ENCODE measurements at places on chromosomes 4 and X.

GRCh38 chr4:77310931-77311330, 153.9 kb downstream of the CCNG2 start:
- DNase-seq: no peak

DNA sequence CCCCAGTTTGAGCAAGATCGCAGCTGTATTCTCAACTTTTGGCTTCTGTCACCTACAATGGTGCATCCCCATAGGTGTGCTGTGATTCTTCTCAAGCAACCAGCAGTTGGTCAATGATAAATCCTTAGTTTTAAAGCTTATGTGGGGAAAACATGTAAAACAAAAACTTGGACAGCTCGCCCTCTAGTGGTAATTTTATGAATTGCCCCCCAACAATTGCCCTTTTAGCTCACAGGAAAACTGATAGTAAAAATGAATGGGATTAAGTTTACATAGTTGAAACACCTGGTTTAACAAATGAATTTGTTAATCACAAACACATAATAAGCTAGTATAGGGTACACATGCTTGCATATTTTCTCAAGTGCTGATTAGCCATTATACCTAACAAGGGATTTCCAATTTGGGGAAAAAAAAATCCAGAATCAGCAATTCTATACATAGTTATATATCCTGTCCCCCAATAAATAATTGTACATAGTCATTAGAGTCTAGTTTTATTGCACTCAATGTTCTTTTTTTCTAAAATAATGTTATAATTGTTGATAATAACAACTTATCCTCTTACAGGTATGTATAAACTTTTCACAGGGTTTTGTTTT, 30.1 kb downstream of the TEX13A start:
- DNase-seq: peak; percentile 11

DNA sequence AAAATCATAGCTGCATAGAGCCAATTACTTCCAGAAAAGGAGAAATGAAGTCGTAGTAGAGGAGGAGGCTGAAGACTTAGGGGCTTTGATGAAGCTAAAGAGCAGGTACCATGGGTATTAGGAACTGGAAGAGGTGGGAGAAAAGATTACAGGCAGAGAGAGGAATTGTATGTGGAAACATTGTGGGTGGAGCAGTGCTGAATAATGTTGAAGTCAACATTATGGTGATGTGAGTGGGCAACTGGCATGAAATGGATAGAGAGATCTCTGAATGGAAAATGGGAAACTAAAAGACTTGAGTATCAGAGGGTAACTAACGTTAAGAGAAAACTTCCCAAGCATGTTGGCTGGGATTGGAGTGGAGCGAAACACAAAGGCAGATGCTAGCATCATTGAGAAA, 92.5 kb downstream of the AREG start:
- no peak for DNase-seq

DNA sequence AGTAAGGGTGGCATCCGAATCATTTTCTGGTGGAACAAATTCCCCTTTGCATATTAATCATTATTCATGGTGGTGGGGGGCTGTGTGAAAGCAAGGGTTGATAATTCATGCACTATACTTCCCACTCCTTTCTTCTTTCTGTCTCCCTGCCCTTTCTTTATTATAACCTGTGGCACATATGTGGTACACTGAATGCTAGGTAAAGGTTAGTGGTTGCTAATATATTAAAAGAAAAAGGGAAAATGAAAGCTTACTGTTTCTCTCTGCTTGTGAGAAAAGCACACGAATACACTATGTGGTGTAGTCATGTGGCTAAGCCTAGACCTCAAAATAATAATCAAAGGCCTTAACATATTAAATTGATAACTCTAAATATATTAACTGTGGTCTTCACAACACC, 178.4 kb upstream of the RPS6KA3 start:
- no peak for DNase-seq

GRCh38 chr4:168769837-168770236, 240.2 kb downstream of the CBR4 start:
- no peak for DNase-seq

GRCh38 chr4:52106191-52106590, 55.1 kb downstream of the SPATA18 start:
- no peak for DNase-seq

DNA sequence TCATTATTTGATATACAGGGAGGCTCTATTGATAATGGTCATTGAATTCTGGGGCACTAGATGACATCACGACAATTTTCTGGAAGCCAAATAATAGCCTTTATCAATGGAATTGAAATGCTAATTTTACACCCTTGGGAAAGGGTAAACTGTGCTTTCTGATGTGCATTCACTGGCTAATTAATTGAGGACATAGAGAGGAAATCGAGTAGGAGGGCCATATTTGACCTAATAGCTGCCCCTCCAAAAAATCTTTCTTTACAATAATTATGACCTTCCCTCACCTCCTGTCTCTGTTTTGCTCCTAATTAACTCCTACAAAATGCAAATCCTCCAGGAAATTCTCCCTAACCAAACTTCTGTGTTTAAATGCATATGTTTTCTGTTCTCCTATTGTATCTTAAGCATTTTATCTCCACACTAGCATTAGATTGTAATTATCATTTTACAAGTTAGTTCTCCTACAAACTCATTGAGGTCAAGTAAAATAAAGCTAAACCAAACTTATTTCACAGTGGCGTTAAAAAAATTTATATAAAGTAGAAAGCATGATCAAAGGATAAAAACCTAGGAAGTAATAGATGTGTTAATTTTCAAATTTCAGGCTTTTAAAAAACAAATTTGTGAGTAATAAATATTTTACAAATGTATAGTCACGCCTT, 1414.0 kb upstream of the AGA start:
- no peak for DNase-seq

DNA sequence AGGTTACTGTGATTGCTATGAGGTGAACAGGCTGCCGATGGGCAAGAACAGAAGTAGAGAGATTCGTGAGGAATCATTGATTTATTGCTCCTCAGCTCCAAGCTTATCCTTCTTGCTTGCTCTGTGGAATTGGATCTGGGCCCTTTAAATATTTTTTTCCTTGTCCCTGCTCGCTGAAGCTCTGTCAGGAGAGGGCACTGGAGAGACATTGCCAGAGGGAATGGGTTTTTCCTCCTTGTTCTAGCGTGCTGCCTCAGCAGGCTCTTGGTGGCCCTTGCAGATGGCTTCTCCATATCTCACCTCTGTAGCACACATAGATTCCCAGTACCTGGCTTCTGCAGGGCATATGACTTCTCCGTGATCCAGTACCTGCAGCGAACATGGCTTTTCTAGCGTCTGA, 67.4 kb downstream of the CNGA2 start:
- no peak for DNase-seq

DNA sequence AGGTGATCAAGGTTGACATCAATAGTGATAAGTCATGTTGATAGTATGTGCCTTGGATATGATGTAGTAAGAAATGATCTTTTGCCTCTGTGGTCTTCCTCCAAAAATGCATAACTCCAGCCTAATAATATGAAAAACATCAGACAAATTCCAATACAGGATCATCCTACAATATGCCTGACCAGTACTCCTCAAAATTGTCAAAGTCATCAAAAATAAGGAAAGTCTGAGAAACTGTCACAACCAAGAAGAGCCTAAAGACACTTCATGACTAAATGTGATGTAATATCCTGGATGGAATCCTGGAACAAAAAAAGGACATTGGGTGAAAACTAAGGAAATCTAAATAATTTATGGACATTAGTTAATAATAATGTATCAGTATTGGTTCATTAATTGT, 50.3 kb upstream of the LCORL start:
- no peak for DNase-seq

GRCh38 chrX:106973433-106974149, 26.4 kb downstream of the MORC4 start:
- no peak for DNase-seq

DNA sequence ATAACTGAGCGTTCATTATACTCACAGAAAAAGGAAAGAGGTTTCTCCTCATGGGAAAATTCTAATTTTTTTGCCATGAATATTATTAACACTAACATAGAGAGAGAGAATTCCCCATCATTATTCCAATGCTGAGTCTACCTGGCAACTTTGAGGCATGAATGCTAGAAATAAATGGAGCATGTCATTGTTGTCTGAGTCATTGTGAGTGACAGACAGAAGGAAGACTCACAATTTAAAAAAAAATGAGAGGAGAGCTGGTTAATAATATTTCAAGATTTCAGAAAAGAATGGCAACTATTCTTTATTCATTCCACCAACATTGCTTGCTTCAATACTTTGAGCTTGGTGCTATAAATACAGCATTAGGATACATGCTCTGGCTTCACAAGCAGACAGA, 170.4 kb upstream of the HS3ST1 start:
- no peak for DNase-seq

All from DND-41 (cell line).